ENCODE measurements at places on chromosomes 2 and 18.

- DNase-seq: no peak
Measured at GRCh38 chr2:54609647-54610046, 113.8 kb upstream of the EML6 start.

GRCh38 chr18:23058746-23059415 lies 76.4 kb upstream of the CABLES1 start:
- DNase-seq: no peak

DNA sequence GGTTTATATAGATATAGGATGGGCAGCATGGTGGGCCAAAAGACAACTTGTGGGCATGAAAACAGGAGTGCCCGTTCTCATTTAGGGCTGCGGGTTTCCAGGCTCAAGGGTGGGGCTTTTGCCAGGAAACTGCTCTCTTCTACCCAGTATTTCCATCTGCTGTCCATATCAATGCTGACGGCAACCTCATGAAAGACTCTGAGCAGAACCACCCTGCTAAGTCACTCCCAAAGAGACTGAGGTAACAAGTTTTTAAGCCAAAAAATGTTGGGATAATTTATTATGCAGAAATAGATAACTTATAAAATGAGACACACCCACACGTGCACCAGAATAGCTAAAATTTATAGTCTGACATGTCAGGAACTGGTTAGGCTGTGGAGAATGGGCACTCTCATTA lies 36.1 kb upstream of the MPPE1 start:
- no peak for DNase-seq

- DNase-seq: no peak
Measured at GRCh38 chr18:57975805-57976204, 68.2 kb upstream of the NEDD4L start.

DNA sequence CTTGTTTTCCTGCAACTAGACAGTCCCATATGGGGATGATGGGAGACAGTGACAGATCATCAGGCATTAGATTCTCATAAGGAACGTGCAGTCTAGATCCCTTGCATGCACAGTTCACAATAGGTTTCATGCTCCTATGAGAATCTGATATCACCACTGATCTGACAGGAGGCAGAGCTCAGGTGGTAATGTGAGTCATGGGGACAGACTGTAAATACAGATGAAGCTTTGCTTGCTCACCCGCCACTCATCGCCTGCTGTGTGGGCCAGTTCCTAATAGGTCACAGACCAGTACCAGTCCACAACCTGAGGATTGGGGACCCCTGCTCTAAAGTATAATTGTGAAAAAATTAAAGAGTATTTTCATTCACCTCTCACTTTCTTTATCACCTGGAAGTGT lies 23.6 kb upstream of the RAB1A start:
- no peak for DNase-seq

DNA sequence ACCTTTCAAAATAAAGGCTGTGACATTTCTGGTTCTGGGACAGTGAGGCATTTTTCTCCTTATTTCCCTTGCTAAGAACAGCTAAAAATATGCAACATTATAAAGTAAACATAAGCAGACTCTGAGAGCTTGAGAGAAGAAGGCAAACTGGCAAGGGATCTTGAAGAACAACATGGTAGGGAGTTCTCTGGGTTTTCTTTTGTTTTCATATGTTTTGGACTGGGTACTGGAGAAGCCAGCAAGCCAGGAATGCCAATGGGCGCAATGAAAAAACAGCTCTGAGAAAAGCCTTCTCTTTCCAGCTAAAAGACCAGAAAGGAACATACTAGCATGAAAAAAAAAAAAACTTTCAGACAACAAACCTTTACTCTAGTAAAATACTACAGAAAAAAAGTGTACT lies 351.4 kb upstream of the HS6ST1 start:
- DNase-seq: no peak

DNA sequence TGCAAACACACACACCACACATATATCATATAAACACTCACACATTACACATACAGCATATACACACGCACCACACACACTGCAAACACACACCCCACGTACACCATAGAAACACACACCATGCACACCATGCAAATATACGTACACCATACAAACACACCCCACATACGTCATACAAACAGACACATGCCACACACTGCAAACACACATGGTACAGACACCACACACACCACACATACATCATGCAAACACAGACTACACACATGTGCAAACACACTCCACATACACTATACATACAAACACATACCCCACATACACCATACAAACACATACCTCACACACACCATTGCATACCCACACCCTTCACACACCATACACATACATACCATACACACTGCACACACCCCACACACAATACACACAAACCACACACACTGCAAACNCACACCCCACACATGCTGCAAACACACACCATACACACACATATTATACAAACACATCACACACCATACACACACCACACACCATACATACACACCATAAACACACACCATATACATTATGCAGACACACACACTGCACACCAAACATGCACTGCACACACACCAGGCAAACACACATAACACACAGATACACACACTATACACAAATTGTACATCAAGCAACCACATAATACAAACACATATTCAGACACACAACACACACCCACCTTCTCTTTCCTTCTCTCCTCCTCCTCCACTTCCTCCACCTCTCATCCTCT lies 120.4 kb downstream of the SEPTIN10 start:
- no peak for DNase-seq

GRCh38 chr18:22250591-22250996 lies 81.2 kb downstream of the GATA6 start:
- DNase-seq: no peak

DNA sequence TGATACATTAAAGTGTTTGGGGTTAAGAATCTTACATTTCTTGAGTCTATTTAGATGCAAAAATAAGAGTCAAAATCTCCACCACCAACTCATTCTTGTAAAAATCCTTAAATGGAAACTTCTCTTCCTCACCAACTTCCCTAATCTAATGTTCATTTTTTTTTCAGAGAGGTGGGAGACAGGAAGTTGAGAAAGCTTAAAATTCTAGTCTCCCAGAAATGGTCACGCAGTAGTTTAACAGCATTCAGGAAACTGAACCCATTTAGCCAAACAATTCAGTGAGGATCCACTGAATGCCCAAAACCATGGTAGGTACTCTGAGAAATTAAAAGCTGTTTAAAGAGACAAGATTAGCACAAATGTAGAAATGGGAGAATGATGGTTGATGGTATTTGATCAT lies 69.0 kb downstream of the TXNL1 start:
- no peak for DNase-seq

- DNase-seq: no peak
Measured at GRCh38 chr2:9618410-9618809, 12.4 kb downstream of the YWHAQ start.

Data from HuH-7 (cell line).